ENCODE measurements at places on chromosomes 6 and 20.

DNA sequence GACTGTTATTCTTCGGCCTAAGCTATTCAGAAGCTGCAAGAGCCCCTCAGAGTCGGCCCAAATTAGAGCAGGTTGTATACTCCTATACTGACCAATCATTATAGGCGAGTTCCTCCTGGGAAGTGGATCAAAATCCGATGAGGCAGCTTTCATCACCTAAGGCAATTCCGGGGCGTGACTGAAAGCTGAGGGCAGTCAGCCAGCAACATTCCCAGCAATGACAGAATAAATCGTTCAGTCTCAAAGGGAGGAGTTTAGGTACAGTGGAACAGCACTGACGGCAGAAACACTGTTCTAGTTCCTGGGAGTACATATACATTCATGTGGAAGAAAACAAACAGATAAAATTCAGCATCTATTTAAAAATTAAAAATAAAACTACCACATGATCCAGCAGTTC is 10.8 kb downstream of the HLA-DQB2 start:
- no peak for DNase-seq

GRCh38 chr6:118856301-118856700 is 37.7 kb upstream of the ASF1A start:
- no peak for DNase-seq

DNA sequence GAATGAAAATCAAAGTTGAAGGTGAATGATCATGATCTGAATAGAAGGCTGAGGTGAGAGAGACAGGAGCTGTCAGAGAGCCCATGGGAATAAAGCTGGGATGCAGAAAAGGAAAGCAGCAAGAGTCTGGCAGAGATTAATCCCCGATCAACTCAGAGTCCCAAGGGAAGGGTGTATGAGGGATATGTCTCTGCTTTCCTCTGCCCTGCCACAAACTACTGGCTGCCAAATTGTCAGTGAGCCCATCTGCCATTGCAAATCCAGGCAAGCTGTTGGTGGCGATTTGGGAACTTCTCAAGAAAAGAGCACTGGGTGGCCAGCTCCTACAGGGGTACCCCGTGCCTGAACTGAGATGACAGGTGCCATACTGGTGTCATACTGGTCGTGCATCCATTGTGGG is 705.5 kb upstream of the MAN1A1 start:
- no peak for DNase-seq

DNA sequence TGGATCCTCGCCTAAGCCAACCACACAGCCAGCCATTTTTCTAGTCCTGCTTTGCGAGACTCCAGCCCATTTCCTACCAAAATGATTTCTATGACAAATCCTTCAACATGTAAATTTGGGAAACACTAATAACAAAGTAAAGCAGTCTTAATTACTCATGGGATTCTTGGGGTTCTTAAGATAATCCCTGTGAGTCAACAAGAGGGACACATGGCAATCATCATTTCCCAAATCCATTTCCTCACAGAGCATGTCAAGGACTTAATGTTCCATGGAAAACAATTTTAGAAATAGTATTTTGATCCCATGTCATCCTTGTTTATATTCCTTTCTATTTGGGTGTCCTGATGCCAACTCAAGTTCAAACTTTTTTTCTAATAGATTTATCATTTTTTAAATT is 322.7 kb upstream of the NOX3 start:
- DNase-seq, result no peak

DNA sequence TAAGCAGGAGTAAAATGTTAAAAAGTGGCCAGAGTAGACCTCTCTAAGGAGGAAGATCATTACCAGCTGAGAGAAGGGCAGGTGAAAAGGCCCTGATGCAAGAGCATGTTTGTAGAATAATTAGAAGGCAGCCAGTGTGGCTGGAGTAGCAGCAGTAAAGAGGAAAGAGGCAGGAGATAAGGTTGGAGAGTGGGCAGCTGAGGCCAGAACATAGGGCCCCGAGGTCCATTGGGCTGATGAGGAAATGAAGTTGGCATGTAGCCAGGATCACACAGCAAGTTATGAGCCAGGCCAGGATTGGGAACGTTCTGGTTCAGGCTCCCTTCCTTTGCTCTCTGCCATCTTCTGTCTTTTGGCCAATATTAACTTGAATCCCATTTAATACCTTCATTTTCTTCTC is 51.6 kb downstream of the RALY start:
- DNase-seq, result no peak

DNA sequence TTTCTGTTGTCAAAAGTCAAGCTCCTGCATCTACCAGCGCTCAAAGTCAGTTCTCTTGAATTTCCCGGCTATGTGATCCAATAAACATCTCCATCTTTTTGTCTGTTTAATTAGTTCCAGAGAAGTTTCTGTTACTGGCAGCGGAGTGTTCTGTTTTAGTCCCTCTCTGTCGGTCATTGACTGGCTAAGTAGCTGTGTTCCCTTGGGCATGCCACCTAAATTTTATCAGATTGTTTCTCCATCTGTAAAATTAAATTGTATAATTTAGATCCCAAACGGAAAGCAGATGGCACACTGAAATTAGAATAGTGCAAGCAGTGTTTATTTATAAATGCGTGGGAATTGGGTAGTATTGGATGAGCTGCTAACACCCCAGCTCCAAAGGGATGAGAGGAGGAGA is 29.7 kb upstream of the PRL start:
- DNase-seq, result no peak

- no peak for DNase-seq
Measured at GRCh38 chr6:25342802-25343201, 63.6 kb downstream of the CARMIL1 start.

GRCh38 chr20:44720621-44720996 is 5.4 kb downstream of the CCN5 start:
- no peak for DNase-seq

- no peak for DNase-seq
Measured at GRCh38 chr20:714453-714852, 38.9 kb upstream of the SCRT2 start.

GRCh38 chr6:168686831-168687730 is 246.1 kb downstream of the SMOC2 start:
- DNase-seq, result no peak

DNA sequence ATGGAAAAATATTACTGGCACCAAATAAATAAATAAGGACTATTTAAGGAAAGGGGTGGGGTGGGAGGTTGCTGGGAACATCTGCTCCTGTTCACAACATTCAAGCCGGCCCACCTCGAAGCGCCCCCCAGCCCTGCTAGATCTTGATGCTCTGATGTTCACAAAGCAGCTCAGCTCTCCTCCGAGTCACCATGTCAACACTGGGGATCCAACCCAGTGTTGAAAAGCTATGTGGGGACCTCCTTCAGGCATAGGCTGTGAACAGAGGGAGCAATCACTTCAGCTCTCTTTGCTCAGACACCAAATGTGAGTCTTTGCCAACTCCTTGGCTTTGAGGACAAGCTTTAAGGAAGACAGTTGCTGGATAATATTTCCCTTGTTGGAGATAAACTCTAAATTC is 176.8 kb upstream of the NT5E start:
- DNase-seq, result no peak

Measured in effector memory CD8-positive, alpha-beta T cell (primary cell).